Stimulated activated CD8-positive, alpha-beta memory T cell treated with anti-CD3 and anti-CD28 coated beads, Interleukin-15, amount 100 ng/mL, for 48 hours (primary cell): ENCODE measurements at places on chromosomes 12 and 14.

- DNase-seq, result no peak
Measured at GRCh38 chr12:127761880-127762279, 505.1 kb upstream of the TMEM132C start.

- no peak for DNase-seq
Measured at GRCh38 chr12:53067074-53067992, 11.9 kb downstream of the SPRYD3 start.

GRCh38 chr12:116448165-116448739, 110.9 kb upstream of the MAP1LC3B2 start:
- no peak for DNase-seq

DNA sequence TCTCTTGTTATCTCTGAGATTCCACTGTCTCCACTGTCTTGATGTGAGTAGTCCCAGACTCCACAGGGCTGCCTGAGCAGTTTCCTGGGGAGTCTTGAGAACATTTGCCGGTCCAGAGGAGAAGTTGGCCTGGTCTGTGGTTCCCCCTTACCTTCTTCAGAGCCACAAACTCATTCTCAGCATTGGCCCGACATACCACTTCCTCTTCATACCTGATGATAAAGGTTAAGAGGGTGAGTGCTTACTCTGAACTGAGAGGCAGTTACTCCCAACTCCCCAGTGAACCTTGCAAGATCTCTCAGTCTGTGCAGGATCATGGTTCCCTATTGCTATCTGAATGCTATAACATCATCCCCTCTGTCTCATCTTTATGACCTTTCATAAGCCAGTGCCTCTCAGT, 2.6 kb downstream of the KRT84 start:
- DNase-seq, result no peak

GRCh38 chr12:94207849-94208621, 59.7 kb downstream of the PLXNC1 start:
- DNase-seq, result peak; percentile 26

GRCh38 chr12:2575245-2575644, 219.5 kb upstream of the FKBP4 start:
- DNase-seq, result no peak

- peak; percentile 8 for DNase-seq
Measured at GRCh38 chr12:53300187-53300586, 692 bp downstream of the MYG1 start.

DNA sequence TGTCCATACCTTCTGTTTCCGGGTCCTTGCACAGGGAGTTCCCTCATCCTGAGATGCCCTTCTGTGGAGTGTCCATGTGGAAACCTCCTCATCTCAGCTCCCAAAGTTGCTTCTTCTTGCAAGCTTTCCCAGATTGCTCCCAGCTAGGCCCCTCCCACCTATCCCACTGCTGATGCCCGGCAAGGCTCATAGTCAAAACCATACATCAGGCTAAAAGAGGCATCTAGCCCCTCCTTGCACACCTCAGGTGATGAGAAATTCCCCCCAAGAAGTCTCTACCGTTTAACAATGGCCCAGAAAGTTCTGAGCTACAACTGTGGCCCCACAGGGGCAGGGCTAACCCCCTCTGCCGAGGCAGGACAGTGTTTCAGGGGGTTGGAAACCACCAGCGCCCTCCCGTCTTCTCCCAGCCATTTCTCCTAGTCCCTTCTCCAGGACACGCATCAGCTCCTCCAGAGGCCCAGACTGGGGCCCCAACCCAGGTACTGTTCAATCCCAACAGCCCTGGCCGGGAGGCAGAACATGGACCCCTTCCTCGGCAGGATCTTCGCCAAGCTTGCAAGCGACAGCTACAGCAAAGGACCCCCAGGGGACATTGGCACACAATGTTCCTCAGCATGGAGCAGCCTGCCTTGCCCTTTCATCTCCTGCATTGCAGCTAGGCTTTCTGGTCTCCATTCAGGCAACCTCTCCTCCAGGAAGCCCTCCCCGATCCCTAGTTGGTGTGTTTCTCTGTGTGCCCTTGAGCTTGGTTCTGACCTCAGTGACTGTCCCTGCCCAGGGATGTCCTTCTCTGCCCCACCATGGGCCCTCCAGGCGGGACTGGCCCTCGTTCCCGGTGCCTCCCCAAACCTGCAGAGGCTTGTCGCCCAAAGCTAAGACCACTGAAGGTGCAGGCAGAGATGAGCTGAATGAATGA, 4.5 kb upstream of the BEGAIN start:
- DNase-seq, result no peak

- DNase-seq, result no peak
Measured at GRCh38 chr14:28813810-28814209, 47.2 kb downstream of the FOXG1 start.

GRCh38 chr12:131093604-131093955, 139.9 kb downstream of the ADGRD1 start:
- no peak for DNase-seq

GRCh38 chr12:128830505-128830893, 6.7 kb upstream of the SLC15A4 start:
- DNase-seq, result no peak

DNA sequence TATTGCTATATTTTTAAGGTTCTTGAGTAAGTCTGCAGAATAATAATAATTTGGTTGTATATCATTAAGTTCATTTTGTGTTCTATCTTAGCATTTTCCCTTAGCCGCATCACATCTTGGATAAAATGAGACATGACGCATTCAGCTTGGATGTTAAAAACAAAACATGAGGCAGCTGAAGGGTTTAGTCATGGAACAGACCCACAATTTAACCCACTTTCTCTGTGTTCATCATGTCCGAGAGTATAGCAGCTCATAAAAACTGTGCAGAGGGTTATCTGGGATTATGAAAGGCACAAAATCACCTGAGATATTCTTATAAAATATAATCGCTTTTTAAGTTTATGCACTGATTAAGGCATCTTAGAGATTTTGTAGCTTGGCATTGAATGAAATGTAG, 219.3 kb downstream of the TRHDE start:
- DNase-seq, result no peak
